Skin of body (tissue), 3 donors: ENCODE measurements at places on chromosomes 4 and X. TPM values are rescaled to one million over a fixed set of nuclear protein-coding genes. Genes with fewer than 3 reads are reported as not detected.

Gene TMEM35A
- 0.79 TPM for total RNA-seq

Gene RNF128
- 4.2 TPM for total RNA-seq

Gene GTPBP6
- total RNA-seq = 13.5 TPM

Gene TEX11
- total RNA-seq = not detected

Gene AADAT
- 8.1 TPM for total RNA-seq

Gene NWD2
- total RNA-seq = 0.30 TPM

Gene ADH7
- total RNA-seq = 1.3 TPM

Gene CLTRN
- total RNA-seq = 0.69 TPM

Gene CABS1
- total RNA-seq = not detected

Gene PCSK1N
- total RNA-seq = 0.30 TPM

Gene ZCCHC18
- 0.79 TPM for total RNA-seq

Gene CYTL1
- 8.9 TPM for total RNA-seq

Gene MAGEA4
- total RNA-seq = not detected

Gene CLGN
- 0.59 TPM for total RNA-seq

Gene HTR2C
- total RNA-seq = not detected

Gene FREM3
- 0.10 TPM for total RNA-seq

Gene UNC5C
- total RNA-seq = 1.1 TPM
